ENCODE measurements at places on chromosomes 7 and 10. TPM values are rescaled to one million over a fixed set of nuclear protein-coding genes. Genes with fewer than 3 reads are reported as not detected.

GRCh38 chr7:157877298-157878090 is 540.7 kb downstream of the DNAJB6 start:
- DNase-seq: no peak

- DNase-seq: no peak
Measured at GRCh38 chr10:19762026-19762425, 54.2 kb upstream of the PLXDC2 start.

DNA sequence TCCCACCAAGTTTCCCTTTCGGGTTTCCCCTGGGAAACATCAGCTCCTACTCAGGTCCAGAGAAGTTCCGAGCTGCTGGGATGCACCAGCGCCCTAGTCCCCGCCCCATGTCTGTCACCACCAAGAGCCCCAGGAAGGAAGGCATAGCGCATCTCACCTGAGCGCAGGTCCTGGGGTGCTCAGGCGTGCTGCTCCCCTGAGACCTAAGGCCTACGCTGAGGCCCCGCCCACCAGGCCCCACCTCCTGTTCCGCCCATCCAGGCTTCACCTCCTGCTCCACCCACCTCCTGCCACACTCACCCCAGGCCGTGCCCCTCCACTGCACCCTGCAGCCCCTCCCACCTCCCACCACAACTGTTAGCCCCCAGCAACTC is 1.2 kb upstream of the TFR2 start:
- DNase-seq: no peak

GRCh38 chr7:18364396-18364795 is 131.2 kb upstream of the HDAC9 start:
- DNase-seq: no peak

- DNase-seq: no peak
Measured at GRCh38 chr7:95788884-95789283, 16.5 kb downstream of the DYNC1I1 start.

GRCh38 chr10:103731609-103732270 is 123.6 kb downstream of the SH3PXD2A start:
- no peak for DNase-seq

GRCh38 chr10:113301342-113301984 is 251.4 kb upstream of the HABP2 start:
- DNase-seq: no peak

GRCh38 chr7:55595511-55595910 is 23.2 kb upstream of the VOPP1 start:
- DNase-seq: no peak

- DNase-seq: no peak
Measured at GRCh38 chr7:83691095-83691494, 42.2 kb upstream of the SEMA3E start.

Gene CCL24
- total RNA-seq: 10.8 TPM

Gene ENO4
- total RNA-seq: not detected

Gene KIN
- total RNA-seq: 3.6 TPM

Gene MKI67
- 9.6 TPM for total RNA-seq

Gene TMEM176A
- total RNA-seq: 18.1 TPM

All from omental fat pad (tissue), 4 donors.